ENCODE measurements at places on chromosomes 5 and 9. TPM values are rescaled to one million over a fixed set of nuclear protein-coding genes. Genes with fewer than 3 reads are reported as not detected.

The PCDHGA10 gene
- not detected for polyA plus RNA-seq

The BAAT gene
- polyA plus RNA-seq = not detected

- no peak for DNase-seq
- no peaks in the 10 kb centered on the region for H3K4me1 ChIP-seq
- H3K4me3 ChIP-seq = no peak overlapping the region
- no peak overlapping the region for H3K27ac ChIP-seq
Measured at GRCh38 chr5:15446552-15446951, 53.4 kb upstream of the FBXL7 start.

DNA sequence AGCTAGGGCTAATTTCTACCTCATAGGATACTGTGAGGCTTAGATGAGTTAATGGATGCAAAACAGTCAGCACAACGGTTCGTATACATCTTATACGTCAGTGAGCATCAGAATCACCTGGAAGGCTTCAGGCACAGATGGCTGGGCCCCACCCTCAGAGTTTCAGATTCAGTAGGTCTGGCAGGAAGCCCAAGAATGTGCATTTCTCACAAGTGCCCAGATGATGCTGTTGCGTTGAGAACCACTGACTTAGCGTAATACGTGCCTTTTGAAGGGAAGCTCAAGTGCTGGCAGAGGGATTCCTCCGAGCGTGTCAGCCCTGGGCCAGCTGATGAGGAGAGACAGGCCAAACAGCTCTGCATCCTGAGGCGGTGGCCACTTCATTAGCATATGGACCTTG is 117.1 kb upstream of the WWC1 start:
- no peak for DNase-seq
- no peak overlapping the region for H3K4me3 ChIP-seq
- no peaks in the 10 kb centered on the region for H3K36me3 ChIP-seq
- peaks cover 4% of the 10 kb centered on the region for H3K27me3 ChIP-seq
- no peaks in the 10 kb centered on the region for H3K4me1 ChIP-seq

- no peak for DNase-seq
- no peaks in the 10 kb centered on the region for H3K36me3 ChIP-seq
- H3K27me3 ChIP-seq = peaks cover 11% of the 10 kb centered on the region
- no peaks in the 10 kb centered on the region for H3K4me1 ChIP-seq
- H3K4me3 ChIP-seq = no peak overlapping the region
- H3K27ac ChIP-seq = no peak overlapping the region
Measured at GRCh38 chr5:79357398-79357797, 121.5 kb downstream of the JMY start.

Measured in naive B cell (primary cell).